Activated CD8-positive, alpha-beta memory T cell treated with anti-CD3 and anti-CD28 coated beads, Interleukin-2, amount 10 ng/mL, durations not matched to agents 7 days and 5 days (primary cell): ENCODE measurements at places on chromosomes 3 and 15.

DNA sequence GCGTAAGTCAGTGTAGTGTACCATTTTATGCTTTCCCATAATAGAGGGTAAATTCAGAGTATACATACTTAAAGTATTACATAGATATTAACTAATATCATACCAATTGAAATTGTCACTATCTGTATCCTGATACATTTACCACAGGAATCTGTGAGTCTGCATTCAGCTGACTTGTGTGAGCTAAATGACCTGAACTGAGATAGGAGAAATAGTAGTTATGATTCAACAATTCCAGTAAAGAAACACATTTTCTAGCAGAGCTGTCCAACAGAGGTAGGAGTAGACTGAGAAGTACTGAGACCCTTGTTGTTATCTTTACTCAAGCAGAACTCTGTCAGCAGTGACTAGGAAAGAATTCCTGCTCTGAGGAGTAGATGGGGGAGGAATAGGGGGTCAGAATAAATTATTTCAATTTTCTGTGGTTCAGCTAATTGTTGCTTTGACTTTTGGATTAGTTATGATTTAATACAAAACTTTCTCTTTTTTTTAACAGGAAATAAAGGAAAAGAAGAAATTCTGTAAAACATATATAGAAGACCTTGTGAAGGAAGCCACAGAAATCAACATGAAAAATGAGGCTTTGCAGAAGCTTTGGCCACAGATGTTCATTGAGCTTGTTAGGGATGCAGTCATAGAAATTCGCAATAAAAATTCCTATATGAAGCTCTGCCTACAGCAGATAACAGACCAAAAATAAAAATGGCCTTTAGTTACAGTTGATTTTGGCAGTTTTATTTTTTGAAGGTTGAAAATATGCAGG lies 66.2 kb upstream of the THSD4 start:
- no peak for DNase-seq

- no peak for DNase-seq
Measured at GRCh38 chr3:69252631-69253030, 130.2 kb upstream of the LMOD3 start.

GRCh38 chr3:182349051-182349450 lies 444.3 kb upstream of the ATP11B start:
- DNase-seq = no peak

DNA sequence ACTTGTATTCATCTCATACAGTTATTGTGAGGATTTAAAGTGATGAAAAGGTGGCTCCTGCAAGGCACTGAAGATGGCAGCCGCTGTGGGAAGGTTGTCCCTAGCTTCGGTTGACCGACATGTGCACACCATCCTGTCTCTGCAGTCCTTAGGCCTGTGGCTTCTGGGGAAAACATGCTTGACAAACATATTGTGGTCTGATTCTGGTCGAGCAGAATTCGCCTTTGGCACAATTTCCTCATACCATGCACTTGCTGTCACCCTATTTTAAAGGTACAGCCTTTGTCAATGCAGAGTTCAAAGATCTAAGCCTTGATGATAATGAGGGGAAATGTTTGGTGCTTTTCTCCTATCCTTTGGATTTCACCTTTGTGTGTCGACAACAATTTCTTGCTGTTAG lies 50.9 kb downstream of the PRICKLE2 start:
- DNase-seq = no peak

DNA sequence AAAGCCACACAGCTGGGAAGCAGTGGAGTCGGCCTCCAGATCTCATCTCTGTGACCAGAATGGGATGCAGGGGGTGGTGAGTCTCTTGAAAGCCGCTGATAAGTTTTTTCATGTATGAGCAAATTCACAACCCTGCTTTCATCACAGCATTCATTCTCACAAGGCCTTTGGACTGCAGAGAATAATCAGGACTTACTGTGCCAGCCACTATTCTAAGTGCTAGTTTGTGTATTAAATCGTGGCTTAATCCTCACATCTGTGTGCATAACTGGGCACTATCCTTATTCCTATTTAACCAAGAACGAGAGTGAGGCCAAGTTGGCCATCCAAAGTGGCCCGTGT lies 64.2 kb upstream of the POLG start:
- no peak for DNase-seq

- no peak for DNase-seq
Measured at GRCh38 chr3:11535243-11535960, 108.3 kb downstream of the VGLL4 start.

GRCh38 chr3:66582721-66583423 lies 82.0 kb upstream of the LRIG1 start:
- peak; percentile 71 for DNase-seq

GRCh38 chr3:139523718-139524117 lies 15.8 kb downstream of the RBP1 start:
- no peak for DNase-seq

GRCh38 chr15:27454281-27455075 lies 483.5 kb downstream of the GABRG3 start:
- DNase-seq = no peak

- DNase-seq = no peak
Measured at GRCh38 chr3:24764236-24764915, 269.7 kb upstream of the THRB start.

GRCh38 chr3:119080364-119080763 lies 45.7 kb upstream of the IGSF11 start:
- DNase-seq = no peak

- no peak for DNase-seq
Measured at GRCh38 chr3:43349716-43350115, 63.4 kb downstream of the SNRK start.

DNA sequence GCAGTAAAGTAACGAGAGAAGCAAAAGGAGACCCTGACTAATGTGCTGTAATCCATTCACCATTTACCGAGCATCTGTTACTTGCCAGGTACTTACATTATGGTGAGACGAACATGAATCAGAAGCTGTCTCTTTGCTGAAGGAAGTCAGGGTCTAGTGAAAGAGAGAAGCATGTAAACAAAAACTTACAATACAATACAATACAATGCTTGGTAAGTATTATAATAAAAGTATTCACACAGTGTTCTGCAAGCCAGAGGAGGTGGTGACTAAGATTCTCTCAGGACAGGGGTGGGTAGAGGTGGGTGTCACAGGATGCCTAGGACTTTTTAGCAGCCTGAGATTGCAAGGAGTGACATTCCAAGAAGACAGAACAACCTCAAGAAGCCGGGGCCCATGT lies 50.2 kb upstream of the MGA start:
- DNase-seq = no peak

DNA sequence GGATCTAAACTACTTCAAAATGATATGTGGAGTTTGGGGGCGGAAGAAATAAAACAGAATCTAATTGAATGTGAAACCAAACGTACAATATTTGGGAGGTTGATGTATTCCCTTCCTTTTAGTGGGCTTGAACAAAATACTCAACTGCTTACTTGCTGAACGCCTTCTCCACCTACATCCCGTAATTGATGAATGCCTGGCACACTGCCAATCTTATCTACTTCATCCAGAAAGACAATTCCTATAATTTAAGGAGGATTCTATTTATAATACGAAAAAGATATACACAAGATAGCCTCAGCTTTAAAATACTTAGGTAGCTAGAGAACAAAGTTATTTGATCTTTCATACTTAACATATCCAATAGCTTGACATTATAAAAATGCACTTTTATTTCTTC lies 23.1 kb upstream of the PDCD7 start:
- no peak for DNase-seq

DNA sequence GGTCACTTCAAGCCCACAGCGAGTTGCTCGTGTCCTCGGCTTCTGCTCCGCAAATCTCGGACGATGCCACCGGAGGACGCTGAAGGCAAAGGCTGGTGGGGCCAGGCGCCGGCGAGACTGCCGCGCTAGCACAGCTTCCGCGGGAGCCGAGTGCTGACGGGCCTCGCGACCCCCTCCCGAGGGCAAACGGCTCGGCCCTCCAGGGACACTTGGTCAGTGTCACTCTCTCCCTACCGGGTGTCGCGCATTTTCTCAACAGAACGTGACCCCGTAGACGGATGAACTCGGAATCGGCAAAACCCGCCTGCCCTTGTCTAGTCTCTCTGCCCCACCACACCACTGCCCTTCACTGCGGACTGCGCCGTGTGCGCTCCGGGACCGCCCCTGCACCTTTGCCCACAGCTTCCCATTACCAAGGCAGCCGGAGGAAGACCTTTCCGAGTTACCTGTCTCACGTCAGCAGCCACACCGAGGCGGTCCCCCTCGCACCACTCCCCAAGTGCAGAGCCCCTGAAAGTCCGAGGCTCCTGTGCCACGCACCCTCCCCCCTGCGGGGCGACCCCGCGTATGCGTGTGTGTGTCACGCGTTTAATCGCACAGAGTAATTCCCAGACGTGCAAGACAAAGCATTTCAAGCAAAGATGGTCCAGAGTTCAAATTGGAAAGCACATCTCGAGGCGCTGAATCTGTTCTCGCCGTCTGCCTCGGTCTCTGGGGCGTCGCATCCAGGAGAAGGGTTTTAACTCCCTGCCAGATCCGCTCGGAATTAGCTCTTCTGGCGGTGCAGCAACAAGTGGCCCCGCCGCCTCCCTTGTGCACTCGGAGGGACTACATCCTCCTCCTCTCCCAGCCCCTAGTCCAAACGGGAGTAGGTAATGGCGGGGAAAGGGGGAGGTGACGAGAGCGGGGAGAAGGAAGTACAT lies 245.0 kb upstream of the TOPAZ1 start:
- no peak for DNase-seq

DNA sequence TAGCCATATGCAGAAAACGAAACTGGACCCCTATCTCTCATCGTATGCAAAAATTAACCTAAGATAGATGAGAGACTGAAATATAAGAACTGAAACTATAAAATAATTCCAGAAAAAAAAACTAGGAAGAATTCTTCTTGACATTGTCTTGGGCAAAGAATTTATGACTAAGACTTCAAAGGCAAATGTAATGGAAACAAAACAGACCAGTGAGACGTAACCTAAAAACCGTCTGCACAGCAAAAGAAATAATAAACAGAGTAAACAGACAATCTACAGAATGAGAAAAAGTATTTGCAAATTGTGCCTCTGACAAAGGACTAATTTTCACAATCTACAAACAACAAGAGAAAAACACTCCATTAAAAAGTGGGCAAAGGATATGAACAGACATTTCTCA lies 92.3 kb downstream of the FAM227B start:
- no peak for DNase-seq

- no peak for DNase-seq
Measured at GRCh38 chr3:184564685-184565385, 3.2 kb downstream of the EPHB3 start.

DNA sequence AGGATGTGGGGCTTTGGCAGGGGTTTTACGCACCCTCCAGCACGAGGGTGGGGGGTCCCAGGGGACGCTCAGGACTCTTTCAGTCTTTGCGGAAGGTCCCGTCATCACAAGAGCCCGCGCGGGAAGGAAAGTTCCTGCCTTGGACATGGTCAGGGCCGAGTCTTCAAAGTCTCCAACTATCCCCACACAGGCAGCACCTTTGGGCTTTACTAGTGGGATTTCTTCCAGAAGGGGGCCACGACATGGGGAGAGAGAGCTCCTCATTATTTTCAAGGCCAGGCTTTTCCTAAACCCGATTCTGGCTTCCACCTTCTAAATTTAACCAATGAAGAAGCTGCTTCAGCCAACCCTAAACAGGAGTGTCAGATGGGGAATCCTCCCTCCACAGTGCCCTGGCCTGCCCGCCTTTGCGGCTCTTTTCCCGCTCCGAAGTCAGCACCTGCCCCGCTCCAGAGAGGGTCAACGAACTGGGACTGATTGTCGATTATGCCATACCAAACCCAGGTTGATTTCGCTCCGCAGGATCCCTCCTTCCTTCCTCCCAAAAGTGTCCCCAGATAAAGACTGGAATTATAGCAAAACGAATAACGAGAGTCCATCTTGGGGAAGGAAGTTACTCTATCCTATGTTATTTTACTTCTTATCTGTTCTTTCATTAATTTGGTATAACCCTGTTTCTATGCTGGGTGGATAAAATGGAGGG lies 11.0 kb downstream of the SHOX2 start:
- no peak for DNase-seq

- DNase-seq = peak; percentile 72
Measured at GRCh38 chr15:78988361-78988911, 43.6 kb upstream of the CTSH start.

DNA sequence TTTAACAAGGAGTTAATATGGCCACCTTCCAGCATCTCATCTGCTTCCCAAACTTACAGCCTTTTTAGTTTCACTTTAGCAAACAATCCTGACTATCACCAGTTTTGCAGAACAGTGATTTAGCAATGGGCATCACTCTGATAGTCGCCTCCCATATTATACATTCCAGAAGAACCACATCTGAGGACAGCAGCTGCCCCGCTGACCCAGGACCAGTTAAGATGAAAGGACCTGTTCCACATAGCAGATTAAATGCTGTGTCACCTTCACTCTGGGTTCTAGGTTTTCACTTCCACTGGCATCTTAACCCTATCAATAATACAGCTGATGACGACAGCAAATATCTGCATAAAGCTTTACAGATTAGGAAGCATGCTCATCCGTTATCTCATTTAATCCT lies 99.8 kb downstream of the TRIM69 start:
- DNase-seq = no peak

DNA sequence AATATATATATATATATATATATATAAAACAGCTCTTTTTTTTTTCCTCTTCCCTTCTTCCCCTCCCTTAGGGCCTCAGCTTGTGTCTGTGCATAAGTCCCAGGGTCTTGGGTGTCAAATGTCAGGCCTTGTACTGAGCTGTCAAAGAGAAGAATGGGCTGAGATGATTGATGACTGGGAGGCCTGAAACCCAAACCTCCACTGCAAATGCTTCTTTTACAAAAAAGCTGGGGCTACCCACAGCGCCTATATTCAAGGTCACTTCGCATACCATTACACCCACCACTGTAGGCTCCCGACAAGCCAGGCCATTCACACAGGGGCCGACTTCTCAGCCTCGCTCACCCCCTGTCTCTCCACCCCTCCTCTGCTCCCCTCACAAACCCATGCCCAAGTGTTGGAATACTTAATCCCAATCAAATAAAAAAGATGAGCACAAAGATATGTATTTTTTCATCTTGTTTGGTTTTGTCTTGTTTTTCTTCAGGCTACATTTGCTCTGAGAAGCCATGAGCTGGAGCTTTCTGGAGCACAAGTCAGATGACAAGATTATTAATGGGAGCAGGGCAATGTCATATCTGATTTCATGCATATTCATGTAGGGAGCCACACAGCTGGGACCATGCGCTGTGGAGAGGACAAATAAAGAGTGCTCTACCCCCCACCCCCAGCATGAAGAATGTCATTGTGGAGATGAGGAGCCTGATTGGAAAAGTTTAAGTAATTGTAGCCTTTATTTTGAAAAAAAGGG lies 614.4 kb upstream of the NR2F2 start:
- DNase-seq = no peak
